ENCODE measurements at places on chromosomes 1 and 21. TPM values are rescaled to one million over a fixed set of nuclear protein-coding genes. Genes with fewer than 3 reads are reported as not detected.
A peak's percentile ranks its signal among the peaks of the same experiment; 100 is the strongest.

- no peaks in the 10 kb centered on the region for H3K27me3 ChIP-seq
- H3K4me1 ChIP-seq, result peaks cover 7% of the 10 kb centered on the region
These were observed 738 bp upstream of the CDC42BPA start for GRCh38 chr1:227318853-227319607.

DNA sequence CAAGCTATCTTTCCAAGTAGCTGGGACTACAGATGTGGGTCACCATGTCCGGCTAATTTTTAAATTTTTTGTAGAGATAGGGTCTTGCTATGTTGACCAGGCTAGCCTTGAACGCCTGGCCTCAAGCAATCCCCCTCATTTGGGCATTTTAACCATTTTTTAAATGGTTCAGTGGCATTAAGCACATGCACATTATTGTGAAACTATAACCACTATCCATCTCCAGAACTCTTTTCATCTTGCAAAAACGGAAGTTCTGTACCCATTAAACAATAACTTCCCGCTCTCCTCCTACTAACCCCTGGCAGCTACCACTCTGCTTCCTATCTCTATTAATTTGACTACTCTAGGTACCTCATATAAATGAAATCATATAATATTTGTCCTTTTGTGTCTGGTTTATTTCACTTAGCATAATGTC, 4.8 kb upstream of the IL6R start:
- H3K27ac ChIP-seq, result no peak overlapping the region
- no peaks in the 10 kb centered on the region for H3K27me3 ChIP-seq
- no peak for DNase-seq

- no peaks in the 10 kb centered on the region for H3K27me3 ChIP-seq
- no peak for DNase-seq
- no peaks in the 10 kb centered on the region for H3K36me3 ChIP-seq
- H3K4me3 ChIP-seq, result no peak overlapping the region
- no peak overlapping the region for H3K27ac ChIP-seq
These were observed 510.4 kb upstream of the ADAMTS5 start for GRCh38 chr21:27477296-27477695.

DNA sequence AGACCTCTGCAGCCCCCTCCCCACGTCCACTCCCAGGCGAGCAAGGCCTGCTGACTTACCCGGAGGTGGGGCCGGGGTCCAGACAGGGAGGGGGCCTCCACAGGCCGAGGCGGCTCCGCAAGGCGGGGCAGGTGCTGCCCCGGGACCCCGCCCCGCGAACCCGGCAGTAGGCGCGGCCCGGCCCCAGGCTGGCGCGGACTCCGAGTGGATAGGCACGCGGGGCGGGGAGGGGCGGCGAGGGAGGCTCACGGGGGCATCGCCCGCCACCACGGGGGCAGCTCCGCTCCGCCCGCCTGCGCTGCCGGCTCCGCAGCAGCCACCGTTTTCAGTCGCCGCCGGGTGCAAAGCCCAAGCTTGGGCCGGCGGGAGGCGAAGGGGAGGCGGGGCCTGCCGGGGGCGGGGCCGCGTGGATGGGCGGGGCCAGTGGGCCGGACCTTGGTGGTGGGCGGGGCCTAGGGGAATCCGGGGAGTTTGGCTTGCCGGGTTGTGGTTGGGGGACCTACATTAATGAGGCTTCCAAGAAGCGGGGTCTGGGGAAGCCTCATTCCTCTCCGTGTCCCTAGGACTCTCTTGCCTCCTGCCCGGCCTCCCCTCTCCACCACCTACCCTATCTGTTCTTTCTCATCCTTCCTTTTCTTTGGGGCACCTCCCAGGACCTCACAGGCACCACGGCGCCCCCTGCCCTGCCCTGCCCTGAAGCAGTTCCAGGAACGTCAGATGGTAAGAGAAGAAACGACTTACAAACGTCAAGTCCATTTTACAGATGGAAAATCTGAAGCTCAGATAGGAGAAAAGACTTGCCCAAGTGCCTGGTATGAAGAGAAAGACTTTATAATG, at the start of gene RIMS3:
TSS of gene RIMS3 (minus strand) at position 348 of the 837 bp plus-strand sequence. CDS start 23,757 bp downstream, outside the sequence.
- H3K4me1 ChIP-seq, result peaks cover 6% of the 10 kb centered on the region
- no peaks in the 10 kb centered on the region for H3K36me3 ChIP-seq
- no peaks in the 10 kb centered on the region for H3K27me3 ChIP-seq

GRCh38 chr1:177082855-177083693, 81.4 kb downstream of the ASTN1 start:
- no peaks in the 10 kb centered on the region for H3K4me1 ChIP-seq
- no peaks in the 10 kb centered on the region for H3K27me3 ChIP-seq
- H3K4me3 ChIP-seq, result no peak overlapping the region
- DNase-seq, result no peak

DNA sequence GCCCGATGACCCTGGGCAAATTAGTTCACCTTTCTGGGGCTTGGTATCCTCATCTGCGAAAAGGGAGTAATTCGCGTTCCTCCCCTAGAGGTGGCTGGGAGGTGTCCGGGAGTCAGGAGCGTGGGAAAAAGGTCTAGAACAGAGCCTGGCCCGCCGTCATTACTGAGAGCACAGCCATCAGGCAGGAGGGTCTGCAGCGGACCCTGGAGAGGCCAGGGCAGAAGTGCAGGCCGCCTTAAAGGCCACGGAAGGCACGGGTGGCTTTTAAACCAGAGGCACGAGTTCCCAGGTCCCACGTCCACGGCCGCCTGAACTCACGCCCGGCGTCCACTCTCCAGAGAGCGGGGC, 850 bp downstream of the PANK4 start:
- peak overlapping the region; percentile 88 for H3K27ac ChIP-seq
- peaks cover 66% of the 10 kb centered on the region for H3K4me1 ChIP-seq
- peak overlapping the region; percentile 91 for H3K4me3 ChIP-seq
- no peaks in the 10 kb centered on the region for H3K36me3 ChIP-seq
- DNase-seq, result no peak

DNA sequence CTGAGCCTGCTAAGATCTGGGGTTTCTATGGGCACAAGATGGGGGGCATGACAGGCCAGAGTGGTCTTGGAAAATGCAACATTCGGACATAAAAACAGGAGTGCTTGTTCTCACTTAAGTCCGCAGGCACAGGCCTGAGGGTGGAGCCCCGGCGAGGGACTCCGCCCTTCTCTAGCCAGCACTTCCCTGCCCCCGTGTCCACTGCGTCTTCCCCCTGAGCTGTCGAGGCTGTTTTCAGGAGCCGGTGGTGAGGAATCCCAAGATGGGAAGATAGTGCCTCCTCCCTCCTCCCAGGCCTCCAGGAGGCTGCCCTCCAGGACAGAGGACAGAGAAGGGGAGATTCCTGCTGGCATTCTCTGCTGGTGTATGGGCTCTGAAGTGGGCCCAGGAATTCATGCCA, 105.2 kb downstream of the TLR5 start:
- H3K27ac ChIP-seq, result no peak overlapping the region
- no peaks in the 10 kb centered on the region for H3K4me1 ChIP-seq
- H3K27me3 ChIP-seq, result no peaks in the 10 kb centered on the region
- H3K36me3 ChIP-seq, result no peaks in the 10 kb centered on the region

The RAD54L gene
- total RNA-seq, result not detected

The GJB4 gene
- not detected for total RNA-seq

The RGS1 gene
- total RNA-seq, result 4.9 TPM

All from gastrocnemius medialis (tissue), 4 donors.